ENCODE measurements at places on chromosomes 3 and 15. TPM values are rescaled to one million over a fixed set of nuclear protein-coding genes. Genes with fewer than 3 reads are reported as not detected.

ZIC1 gene
- 0.07 TPM for total RNA-seq

OTOL1 gene
- not detected for total RNA-seq

CACNA2D3 gene
- not detected for total RNA-seq

SKOR1 gene
- total RNA-seq = 0.02 TPM

ZNF774 gene
- total RNA-seq = 0.78 TPM

GBE1 gene
- total RNA-seq = 31.2 TPM

FHIT gene
- 0.40 TPM for total RNA-seq

ZMYND10 gene
- total RNA-seq = 1.1 TPM

MYZAP gene
- 1.6 TPM for total RNA-seq

NMB gene
- total RNA-seq = 26.3 TPM

ACSBG1 gene
- total RNA-seq = 0.39 TPM

NSMCE3 gene
- total RNA-seq = 14.7 TPM

ATP13A5 gene
- total RNA-seq = not detected

PHLDB2 gene
- 25.2 TPM for total RNA-seq

PPARG gene
- 37.7 TPM for total RNA-seq

UBAP1L gene
- 0.48 TPM for total RNA-seq

SPATA12 gene
- 0.46 TPM for total RNA-seq

RETNLB gene
- not detected for total RNA-seq

TEX9 gene
- 4.8 TPM for total RNA-seq

GPR149 gene
- total RNA-seq = not detected

ZNF445 gene
- total RNA-seq = 1.8 TPM

GLCE gene
- total RNA-seq = 21.8 TPM

TYRO3 gene
- total RNA-seq = 12.6 TPM

CPLX3 gene
- not detected for total RNA-seq

SLMAP gene
- 23.6 TPM for total RNA-seq

ECE2 gene
- total RNA-seq = not detected

RPL22L1 gene
- 290 TPM for total RNA-seq

FGF7 gene
- not detected for total RNA-seq

SLC12A8 gene
- 1.6 TPM for total RNA-seq

CDCP1 gene
- total RNA-seq = 11.5 TPM

MYLK gene
- total RNA-seq = 16.5 TPM

PLSCR5 gene
- total RNA-seq = not detected

TMEM207 gene
- total RNA-seq = not detected

IDH2 gene
- 43.2 TPM for total RNA-seq

KLF15 gene
- not detected for total RNA-seq

KCNMB3 gene
- total RNA-seq = 1.3 TPM

All from A549 treated with RU486 at 1 μM for 4 hours (cell line).